ENCODE measurements at places on chromosomes 16 and 17. TPM values are rescaled to one million over a fixed set of nuclear protein-coding genes. Genes with fewer than 3 reads are reported as not detected.

The OTOA gene
- 0.06 TPM for total RNA-seq

The IGFALS gene
- not detected for total RNA-seq

The AOC3 gene
- 0.82 TPM for total RNA-seq

The SLC25A11 gene
- 52.1 TPM for total RNA-seq

The CLEC19A gene
- total RNA-seq: not detected

The CCL3 gene
- not detected for total RNA-seq

The RNF112 gene
- not detected for total RNA-seq

The SMPD3 gene
- total RNA-seq: not detected

The ETV4 gene
- 22.4 TPM for total RNA-seq

The SLC35G6 gene
- not detected for total RNA-seq

The GAS2L2 gene
- not detected for total RNA-seq

The CNTROB gene
- total RNA-seq: 16.7 TPM

The USP6 gene
- not detected for total RNA-seq

The RAD51C gene
- total RNA-seq: 22.2 TPM

The PPL gene
- 0.18 TPM for total RNA-seq

The KRT20 gene
- total RNA-seq: not detected

The CBX2 gene
- 19.9 TPM for total RNA-seq

The TMEM132E gene
- total RNA-seq: not detected

The ACSM2A gene
- not detected for total RNA-seq

The ZG16B gene
- 0.99 TPM for total RNA-seq

The NPIPB9 gene
- total RNA-seq: 2.0 TPM

The P2RX5 gene
- total RNA-seq: 1.2 TPM

The ADAD2 gene
- 0.06 TPM for total RNA-seq

The SOCS1 gene
- total RNA-seq: 11.3 TPM

The HBA2 gene
- not detected for total RNA-seq

The CFAP20 gene
- 71.5 TPM for total RNA-seq

The TMC8 gene
- 1.1 TPM for total RNA-seq

The RAP1GAP2 gene
- total RNA-seq: 5.1 TPM
